ENCODE measurements at places on chromosomes 1 and 21.

- DNase-seq, result no peak
Observed at GRCh38 chr1:205294934-205295333, 26.6 kb downstream of the NUAK2 start.

DNA sequence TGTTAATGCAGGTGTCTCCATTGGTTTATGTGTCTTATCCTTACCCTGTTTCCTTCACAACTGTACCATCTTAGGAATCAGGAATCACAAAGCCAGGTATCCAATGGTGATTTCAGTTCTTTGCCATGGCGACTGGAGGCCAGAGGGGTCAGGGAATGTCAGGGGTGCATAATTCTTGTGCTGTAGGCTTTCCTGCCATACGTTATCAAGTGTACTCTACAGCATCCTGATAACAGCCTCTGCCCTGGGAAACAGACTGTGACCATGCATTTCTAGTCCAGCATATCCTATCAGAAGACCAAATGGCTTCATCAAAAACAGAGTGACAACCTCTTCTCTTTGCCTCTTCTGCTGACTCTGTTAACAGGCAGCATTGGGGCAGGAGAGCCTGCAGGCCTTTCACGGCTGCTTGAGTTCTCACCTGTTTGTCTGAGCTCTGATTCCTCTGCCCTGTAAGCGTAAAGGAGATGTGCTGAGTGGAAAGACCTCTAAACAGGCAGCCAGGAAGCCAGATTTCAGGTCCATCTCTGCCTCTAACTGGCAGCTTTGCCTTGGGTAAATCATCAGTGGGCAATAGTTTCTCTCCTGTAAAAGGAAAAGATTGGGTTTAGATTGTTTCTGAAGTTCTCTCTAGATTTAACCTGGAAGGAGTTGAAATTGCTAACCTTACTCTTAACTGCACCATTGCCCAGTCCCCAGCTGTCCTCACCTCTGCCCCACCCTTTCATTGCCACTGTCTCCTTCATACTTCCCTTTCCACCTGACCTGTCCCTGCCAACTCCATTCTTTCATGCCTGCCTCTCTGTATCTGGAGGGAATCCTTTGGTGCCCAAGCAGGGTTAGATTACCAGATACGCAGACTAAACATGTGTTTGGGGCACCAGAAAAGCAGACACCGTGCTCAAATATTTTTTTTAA is 80.2 kb downstream of the LRRC8D start:
- no peak for DNase-seq

GRCh38 chr1:27646676-27647075 is 11.7 kb upstream of the FGR start:
- DNase-seq, result no peak

DNA sequence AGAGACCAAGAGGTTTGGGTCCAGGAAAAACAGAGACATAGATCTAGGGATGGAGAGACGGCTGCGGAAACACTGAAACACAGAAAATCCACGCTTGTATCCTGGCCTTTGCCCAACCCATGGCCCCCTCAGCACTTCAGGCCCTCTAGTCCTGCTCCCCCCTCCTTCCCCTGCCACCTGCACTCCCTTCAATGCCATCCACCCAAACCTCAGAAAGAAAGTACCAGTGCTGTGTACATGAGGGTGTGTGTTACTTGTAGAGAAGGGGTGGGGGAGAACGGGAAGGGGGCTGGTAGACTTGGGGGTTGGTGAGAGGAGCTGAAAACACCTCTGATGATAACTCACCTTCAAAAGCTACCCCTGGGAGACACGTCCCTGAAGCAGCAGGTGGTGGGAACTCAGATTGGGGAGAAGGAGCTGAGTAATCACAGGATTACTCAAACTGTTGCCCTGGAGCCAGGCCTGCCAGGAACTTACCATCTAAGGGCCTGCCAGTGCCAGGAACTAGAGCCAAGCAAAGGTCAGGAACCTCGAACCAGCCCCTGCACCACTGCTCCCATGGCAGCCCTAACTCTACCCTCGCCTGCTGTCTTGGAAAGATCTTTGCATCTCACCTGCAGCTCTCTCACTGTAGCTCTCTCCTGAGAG is 11.5 kb downstream of the RORC start:
- DNase-seq, result no peak

GRCh38 chr1:12132078-12132477 is 34.7 kb upstream of the TNFRSF1B start:
- no peak for DNase-seq
